Muscle of back (tissue), 13 donors: ENCODE measurements at places on chromosomes 16 and 17. TPM values are rescaled to one million over a fixed set of nuclear protein-coding genes. Genes with fewer than 3 reads are reported as not detected.

DLX3 gene
- polyA plus RNA-seq, result 0.05 TPM

DNA sequence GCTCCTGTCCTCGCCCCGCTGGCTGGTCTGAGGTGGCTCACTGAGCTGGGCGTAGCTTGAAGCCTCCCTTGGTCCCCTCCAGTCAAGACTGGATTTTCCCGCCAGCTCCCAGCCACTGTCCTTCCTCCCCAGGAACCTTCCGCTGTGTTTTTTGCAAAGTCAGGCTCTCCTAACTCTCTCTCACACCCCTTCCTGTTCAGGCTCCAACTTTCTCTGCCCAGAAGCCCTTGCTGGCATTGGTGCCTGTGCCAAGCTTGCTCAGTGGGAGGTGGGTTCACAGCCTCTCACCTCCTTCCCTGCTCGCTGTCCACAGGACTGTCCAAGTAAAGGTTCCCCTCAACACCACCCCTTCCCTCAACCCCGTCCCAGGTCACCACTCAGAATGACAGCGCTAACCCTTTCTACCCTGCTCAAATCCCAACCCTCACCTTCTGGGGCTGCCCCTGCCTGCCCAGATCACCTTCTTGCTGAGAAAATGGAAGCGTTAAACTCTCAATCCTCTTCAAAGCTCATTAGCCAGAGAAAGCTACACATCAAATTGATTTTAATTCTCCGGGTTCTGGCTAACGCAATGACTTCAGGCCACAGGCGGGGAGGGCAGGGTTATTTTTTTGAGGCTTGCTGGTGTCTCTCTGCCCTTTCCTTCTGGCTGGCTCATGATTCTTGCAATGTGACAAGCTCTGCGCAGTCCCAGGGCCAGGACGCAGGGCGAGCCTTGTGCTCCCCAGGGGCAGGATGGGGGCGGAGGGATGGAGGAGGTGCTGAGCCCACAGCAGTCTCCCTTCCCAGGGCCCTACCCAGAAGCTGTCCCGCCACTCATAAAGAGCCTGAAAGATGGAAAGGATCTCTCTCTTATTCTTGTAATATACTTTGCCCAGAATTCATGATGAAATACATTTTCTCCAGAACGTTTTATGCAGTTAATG lies 357.2 kb upstream of the TNRC6C start:
- no peak for DNase-seq

DNA sequence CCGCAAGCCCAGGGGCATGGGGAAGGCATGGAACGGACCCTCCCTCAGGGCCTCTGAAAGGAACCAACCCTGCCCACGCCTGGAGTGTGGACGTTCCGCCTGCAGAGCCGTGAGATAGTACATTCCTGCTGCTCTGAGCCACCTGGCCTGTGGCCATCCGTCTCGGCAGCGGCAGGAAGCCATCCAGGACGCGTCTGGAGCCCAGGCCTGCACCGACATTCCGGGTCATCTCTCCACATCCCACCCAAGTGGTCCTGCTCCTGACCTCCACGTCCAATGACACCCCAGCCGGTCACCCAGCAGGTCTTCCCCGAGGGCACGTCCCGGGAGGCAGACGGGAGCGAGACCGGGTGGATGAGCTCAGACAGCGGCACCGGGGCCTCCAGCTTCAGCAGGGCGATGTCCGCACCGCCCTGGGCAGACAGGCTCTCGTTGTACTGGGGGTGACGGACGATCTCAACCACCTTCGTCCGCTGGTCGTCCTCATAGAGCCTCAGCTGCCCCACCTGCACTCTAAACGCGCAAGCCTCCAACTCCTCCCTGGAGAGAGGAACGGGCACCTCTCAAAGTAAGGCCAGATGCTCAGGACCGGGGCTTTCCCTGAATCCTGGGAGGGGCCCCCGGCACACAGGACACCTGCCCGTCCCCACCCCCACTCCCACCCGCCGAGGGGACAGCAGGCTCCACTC lies 21.3 kb upstream of the UBE2I start:
- DNase-seq, result peak; percentile 62

PRSS22 gene
- not detected for polyA plus RNA-seq

- no peak for DNase-seq
These were observed 32.5 kb downstream of the PIMREG start for GRCh38 chr17:6476810-6477179.

DNASE1L2 gene
- 0.92 TPM for polyA plus RNA-seq

DNA sequence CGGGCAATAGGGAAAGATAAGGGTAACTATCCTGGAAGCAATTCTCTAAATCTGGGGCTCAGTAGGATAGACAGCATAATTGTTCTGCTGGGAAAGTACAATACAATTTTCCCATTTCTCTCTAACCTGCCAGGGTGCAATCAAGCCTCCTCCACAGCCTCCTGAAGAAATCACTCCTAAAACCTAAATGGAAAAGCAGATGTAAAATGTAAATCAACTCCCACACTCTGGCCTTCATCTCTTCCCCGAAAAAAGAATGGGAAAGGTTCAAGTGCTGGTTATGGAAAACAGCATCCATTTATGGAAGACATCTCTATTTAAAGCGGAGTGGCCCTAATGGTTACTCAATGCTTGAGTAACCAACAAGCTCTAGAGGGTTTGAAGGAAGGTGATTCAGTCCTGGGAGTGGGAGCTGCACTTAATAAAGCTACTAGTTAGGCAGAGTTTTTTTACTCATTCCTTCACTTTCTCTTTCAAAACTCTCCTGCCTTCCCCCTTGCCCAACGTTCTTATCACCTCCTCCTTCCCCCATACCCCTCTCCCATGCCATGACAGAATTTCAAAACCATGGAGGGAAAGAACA lies 5.1 kb downstream of the MMD start:
- no peak for DNase-seq

GRCh38 chr17:82966415-82966814 lies 113.0 kb upstream of the METRNL start:
- no peak for DNase-seq

DNA sequence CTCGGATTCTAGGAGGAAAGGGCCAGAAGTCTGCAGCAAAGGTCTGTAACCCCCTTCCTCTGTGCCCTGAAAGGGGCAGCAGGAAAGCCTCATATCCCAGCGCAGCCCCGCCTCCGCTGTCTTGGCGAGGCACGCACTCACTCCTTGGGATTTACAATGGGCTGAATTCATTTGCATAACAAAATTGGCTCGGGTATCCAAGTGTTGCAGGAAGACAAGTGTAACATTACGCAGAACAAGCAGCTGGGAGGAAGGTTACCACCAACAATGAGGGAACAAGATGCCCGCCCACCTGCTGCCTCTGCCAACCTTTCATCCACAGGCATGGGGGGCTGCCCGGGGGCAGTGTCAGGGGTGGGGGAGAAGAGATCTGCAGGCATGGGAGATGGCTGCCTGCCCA lies 130.4 kb downstream of the MRM1 start:
- no peak for DNase-seq

- no peak for DNase-seq
These were observed 71.6 kb downstream of the CHD9 start for GRCh38 chr16:53126390-53126789.

DNA sequence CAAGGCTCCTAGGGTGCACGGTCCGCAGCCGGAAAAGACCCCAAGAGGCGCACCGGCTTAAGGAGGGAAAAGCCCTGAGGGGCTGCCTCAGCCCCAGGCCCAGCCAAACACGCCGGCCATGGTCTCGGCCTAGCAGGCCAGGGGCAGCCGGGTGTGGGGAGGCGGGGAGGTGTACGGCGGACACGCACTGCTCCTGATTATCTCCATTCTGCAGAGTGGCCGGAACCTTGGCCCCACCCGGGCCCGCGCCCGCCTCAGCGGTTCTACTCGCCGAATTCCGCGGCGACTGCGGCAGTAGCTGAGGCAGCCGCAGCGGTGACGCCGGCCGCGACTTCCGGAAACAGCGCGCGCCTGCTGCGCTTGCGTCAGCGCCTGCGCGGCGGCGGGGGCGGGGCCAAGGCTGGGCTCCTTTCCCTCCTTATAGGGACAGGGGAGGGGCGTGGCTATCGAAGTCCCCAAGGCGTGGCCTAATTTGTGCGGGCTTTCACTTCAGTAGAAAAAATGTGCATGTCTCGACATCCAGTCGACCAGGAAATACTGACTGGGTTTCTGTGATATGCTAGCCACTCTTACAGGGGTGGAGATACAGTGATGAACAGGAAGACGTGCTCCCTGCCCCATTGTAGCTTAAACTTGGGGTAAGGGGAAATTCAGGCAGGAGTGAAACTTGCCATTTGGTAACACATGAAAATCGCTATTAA lies at the start of gene PARN:
Gene PARN (minus strand): TSS at position 342 of the 701 bp plus-strand sequence. CDS start 135 bp downstream, at position 207.
- peak; percentile 97 for DNase-seq

CDRT15 gene
- polyA plus RNA-seq, result not detected

TOP3A gene
- 30.5 TPM for polyA plus RNA-seq

- DNase-seq, result no peak
These were observed 26.0 kb downstream of the CEP131 start for GRCh38 chr17:81196505-81197408.

- no peak for DNase-seq
These were observed 24.0 kb downstream of the ZNF750 start for GRCh38 chr17:82815790-82816305.

- DNase-seq, result peak; percentile 69
These were observed at the start of gene MMP25 for GRCh38 chr16:3045758-3046640. Gene MMP25 (plus strand): TSS chr16:3046561. CDS start chr16:3046918, 357 bp downstream.

DNA sequence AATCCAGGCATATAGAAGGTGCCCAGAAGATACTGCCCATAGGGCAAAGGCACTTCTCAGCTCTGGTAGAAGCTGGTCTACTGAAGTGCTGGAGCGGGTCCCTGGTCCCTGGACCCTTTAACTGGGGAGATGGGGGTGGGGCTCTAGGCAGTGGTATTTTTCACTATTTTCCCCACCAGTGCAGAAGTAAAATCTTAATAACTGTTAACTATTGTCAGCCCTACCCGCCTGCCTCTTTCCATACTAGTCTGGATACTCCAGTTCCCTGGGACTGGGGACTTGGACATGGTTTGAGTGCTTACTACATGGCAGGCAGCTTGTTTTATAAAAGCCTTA lies 24.6 kb downstream of the IGF2BP1 start:
- DNase-seq, result no peak

- DNase-seq, result no peak
These were observed 808 bp upstream of the RGS11 start for GRCh38 chr16:276426-277077.

DNA sequence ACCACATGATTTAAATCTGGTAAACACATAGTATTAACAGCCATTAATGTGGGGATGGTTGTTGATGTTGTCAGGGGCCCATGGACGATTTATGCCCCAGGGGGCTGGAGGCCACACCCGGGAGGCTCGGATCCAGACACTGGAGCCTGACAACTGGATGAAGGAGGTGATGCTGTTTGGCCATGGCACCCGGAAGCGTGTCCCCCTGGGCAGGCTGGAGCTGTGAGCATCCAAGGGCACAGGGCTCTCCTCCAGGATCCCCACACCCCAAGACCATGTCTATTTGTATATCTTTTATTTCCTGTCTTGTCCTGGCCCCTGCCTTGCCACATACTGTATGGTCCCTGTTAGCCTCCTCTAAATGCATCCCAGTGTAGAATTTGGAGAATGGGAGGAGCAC lies 4.6 kb downstream of the RSAD1 start:
- no peak for DNase-seq

ADAM11 gene
- 1.6 TPM for polyA plus RNA-seq

GRCh38 chr16:35570946-35571345 lies 2111.5 kb downstream of the TP53TG3F start:
- no peak for DNase-seq

GAS2L2 gene
- polyA plus RNA-seq, result not detected

GRCh38 chr17:43759836-43760235 lies 1.2 kb upstream of the SOST start:
- no peak for DNase-seq

CTRB1 gene
- polyA plus RNA-seq, result 0.31 TPM

FASN gene
- 47.7 TPM for polyA plus RNA-seq

HSD17B2 gene
- 0.44 TPM for polyA plus RNA-seq

CRYBA1 gene
- not detected for polyA plus RNA-seq

DNA sequence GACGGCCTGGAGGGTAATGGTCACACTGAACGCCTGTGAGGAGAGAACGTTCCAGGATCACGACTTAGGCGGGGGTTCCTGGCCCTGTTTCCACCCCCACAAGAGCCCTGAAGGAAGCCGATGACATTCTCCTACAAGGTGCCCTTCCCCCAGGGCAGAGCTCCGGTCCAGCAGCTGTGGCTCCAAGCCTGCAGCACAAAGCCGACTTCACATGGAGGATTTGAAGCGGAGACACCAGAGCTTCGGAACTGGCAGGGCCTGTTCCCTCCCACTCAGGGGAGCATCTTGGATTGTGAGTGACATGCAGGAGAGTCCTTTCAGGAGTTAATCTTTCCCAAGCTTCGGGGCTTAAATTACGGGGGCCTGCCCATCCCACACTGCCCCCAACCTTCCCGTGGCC lies 5.0 kb downstream of the FADS6 start:
- DNase-seq, result no peak

DNA sequence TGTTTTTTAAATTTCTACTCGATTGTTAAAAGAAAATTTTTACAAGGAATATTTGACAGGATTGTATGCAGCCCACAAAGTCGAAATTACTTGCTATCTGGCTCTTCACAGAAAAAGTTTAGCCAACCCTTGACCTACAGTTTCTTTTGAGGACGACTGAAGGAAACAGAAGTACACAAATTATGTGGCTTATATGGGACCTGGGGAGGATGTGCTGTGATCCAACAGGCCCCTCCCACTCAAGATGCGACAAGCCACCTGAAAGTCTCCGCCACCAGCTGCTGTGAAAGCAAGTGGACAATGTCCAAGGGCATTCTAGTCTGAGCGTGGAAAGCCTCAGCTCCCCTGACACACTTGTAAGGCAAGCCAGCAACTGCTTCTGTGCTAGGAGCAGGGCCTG lies 42.4 kb upstream of the SLC25A19 start:
- DNase-seq, result no peak

DNA sequence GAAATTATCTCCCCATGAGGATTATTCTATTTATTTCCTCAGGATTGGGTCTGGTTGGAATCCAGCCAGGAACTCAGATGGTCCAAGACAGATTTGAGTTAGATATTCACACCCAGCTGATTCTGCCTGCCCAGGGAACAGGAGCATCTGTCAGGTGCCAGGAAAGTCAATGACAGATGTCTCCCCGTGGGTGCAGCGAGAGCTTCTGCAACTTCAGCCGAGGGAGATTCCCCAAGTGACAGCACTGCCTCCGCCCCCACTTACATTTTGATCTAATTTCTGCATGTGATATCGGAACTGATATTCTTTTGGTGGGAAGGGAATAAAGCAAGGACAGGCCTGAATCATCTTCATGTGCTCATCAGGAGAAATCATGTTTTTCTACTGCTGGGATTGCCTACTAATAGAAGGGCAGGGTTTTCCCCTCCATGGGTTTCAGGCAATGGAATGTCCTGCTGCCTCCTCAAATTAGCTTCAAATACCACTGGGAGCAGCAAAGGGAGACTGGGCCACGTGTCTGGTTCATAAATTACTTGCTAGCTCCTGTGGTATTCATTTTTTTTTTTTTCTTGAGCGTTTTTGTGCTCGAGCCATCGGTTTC lies 15.7 kb upstream of the DHX8 start:
- peak; percentile 31 for DNase-seq
